Stimulated activated CD4-positive, alpha-beta T cell treated with anti-CD3 and anti-CD28 coated beads, Interleukin-12 subunit alpha, Interleukin-12 subunit beta, amount 100 ng/mL, for 4 hours (primary cell): ENCODE measurements at places on chromosomes 3 and 15.

- no peak for DNase-seq
Observed at GRCh38 chr3:78765671-78766485, 1001.9 kb downstream of the ROBO1 start.

DNA sequence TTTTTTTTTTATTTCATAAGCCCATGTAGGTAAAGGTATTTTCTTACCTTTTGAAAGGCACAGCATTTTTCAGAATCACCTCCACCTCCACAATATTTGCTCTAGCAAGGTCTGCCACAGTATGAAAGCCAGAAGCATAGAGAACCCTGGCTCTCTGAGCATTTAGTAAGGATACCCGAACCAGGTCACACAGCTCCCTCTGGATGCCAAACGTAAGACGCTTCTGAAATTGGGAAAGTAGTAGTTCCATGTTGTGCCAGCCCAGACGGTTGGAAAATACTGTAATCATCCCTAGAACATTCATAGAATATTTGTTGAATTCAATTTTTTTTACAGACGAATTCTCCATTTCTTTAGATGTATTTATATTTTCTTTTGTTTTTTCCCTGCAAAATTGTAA lies 52.4 kb downstream of the POLQ start:
- DNase-seq, result no peak

DNA sequence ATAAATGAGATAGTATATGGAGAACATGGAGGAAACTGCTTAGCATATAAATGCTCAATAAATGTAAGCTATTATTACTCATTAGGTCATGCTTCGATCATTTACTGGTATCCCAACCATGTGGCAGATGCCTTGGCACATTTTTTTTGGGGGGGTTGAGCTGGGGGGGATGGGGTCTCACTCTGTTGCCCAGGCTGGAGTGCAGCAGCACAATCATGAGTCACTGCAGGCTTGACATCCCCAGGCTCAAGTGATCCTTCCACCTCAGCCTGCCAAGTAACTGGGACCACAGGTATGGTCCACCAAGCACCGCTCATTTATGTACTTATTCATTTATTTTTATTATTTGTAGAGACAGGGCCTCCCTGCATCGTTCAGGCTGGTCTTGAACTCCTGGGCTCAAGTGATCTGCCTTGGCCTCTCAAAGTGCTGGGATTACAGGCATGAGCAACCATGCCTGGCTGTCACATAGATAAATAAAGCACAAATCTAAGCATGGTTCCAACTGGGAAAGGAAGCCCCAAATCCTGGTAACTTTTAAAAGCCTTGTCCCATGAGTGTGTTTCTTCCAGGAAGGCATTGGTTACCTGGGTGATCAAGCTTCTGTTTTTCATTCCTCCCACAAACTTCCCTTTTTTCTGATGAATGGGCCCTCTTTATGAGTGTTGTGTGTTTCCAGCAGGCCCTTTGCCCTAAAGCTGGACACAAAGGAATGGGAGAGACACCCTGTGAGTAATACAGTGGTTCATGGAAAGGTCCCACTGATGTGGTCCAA lies 147.4 kb upstream of the UMPS start:
- no peak for DNase-seq

DNA sequence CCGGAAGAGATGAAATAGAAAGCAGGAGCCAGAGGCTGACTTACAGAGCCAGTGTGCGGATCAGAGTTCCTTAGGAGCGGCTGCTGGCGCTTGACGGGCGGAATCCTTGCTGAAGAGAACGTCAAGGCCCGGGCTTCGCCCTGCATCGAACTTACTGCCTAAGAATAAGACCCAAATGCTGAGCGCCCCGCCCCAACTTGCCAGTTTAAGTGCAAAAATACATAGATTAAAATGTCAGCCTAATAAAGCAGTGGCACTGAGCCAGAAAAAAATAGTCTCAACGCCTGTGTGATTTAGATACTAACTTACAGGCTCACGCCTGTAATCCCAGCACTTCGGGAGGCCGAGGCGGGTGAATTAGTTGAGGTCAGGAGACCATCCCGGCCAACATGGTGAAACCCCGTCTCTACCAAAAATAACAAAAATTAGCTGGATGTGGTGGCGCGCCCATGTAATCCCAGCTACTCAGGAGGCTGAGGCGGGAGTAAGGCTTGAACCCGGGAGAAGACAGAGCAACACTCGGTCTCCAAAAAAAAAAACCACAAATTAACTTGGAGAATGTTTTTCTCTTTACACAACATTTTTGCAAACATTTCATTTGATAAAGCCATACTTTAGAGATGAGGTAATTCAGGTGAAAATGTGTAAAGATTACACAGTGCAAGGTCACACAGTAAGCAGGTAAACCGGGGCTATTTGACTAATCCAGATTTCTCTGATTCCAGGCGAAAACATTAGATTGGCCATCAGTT lies 1.2 kb upstream of the UBP1 start:
- DNase-seq, result no peak

- DNase-seq, result no peak
Observed at GRCh38 chr15:29182590-29182989, 87.0 kb downstream of the NSMCE3 start.

DNA sequence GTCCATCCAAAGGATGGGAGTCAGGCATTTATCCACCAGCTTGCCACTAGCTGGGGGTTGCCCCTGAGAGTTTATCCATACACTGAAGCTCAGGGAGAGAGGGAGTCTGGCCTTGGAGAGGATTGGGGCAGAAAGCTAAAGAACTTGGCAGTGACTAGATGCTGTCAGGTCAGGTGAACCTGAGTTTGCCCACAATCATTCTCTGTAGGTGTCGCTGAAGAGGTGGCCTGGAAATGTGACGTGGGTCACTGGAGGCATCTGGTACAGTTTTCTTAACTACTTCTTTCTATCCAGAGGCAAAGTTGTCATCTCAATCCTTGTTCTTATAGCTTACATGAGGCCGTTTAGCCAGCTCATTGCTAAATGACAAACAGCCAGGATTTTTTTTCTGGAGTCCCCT lies 298.0 kb upstream of the CTNNB1 start:
- no peak for DNase-seq

DNA sequence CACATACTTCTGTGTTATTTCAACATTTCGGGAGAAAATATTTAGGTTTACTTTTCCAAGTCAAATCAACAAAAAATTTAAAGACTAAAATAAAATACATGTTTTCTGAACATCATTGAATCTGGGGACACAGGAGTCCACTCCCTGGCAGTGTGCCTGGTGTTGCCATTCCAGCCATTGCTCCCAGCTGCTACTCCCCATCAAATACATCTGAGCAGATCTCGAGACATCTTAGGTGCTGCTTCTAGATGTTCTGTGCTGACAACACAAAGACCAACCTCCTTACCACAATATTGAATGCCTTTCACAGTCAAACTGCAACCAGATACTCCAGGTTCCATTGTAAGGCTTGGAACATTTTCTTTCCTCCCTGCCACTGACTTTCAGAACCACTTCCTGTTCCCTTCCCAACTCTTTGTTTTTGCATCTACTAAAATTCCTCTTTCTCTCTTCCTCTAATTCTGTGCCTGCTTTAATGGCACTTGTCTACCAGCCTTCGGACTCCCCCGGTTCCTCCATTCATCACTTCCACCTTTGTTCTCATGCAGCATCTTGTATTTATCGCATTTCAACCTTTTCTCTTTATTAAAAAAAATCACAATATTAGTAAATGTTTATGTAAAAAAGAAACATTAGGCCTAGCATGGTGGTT lies 81.1 kb upstream of the SLC4A7 start:
- no peak for DNase-seq

DNA sequence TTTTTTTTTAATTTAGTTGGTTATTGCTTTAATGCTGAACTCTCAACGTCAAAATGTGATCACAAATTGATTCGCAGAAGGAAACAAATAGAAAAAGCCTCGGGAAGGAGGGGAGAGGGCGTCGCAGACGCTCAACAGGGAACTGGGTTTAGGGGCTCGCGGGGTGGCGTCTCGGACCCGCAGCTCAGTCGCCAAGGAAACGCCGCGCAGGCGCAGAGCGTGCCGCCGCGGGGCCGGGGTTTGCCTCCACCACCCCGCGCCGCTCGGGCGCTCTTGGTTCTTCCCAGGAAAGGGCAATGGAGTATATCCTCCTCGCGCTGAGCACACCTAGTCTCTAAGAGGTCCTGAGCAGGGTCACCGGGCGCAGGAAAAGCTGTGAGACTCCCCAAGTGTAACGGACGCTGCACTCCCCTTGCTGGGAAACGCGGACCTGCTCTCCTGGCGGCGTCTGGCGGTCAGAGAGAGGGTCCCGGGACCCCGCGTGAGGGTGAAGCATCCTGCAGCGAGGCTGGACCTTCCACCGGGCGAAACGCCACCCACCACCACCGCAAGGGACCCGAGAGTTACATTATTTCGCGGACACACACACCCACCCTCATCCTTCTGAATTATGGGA lies 753 bp downstream of the PLCH1 start:
- DNase-seq, result peak; percentile 48

DNA sequence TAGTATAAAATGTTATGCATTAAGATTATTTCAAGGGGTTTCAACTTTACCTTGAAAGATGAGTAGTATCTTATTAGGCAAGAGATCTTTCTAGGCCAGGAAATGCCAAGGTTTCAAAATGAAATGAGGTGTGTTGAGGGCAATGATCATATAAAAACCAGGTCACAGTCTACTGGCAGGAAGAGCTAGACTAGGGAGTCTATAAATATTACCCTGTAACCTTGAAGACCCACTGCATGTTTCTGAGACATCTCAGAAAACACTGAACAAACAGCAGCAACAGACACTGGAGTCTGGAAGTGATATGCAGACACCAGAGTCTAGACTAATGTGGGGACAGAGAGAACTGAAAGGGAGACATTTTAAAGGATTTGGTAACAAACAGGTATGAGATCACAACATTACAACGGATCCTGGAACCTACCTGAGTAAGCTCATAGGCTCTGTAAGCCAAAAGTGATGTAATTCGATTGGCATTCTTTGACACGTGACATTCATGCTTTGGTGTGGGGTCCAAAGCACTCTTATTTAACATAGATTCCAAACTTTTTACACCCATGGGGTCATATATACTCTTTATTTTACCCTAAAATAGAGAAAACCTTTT lies 15.0 kb downstream of the TASOR start:
- DNase-seq, result no peak
